ENCODE measurements at places on chromosomes 5 and 9.
A peak's percentile ranks its signal among the peaks of the same experiment; 100 is the strongest.

GRCh38 chr9:136668983-136669790 lies 6.5 kb downstream of the EGFL7 start:
- DNase-seq, result no peak

- peak; percentile 84 for DNase-seq
Observed at GRCh38 chr5:76402251-76402885, 717 bp upstream of the IQGAP2 start.

DNA sequence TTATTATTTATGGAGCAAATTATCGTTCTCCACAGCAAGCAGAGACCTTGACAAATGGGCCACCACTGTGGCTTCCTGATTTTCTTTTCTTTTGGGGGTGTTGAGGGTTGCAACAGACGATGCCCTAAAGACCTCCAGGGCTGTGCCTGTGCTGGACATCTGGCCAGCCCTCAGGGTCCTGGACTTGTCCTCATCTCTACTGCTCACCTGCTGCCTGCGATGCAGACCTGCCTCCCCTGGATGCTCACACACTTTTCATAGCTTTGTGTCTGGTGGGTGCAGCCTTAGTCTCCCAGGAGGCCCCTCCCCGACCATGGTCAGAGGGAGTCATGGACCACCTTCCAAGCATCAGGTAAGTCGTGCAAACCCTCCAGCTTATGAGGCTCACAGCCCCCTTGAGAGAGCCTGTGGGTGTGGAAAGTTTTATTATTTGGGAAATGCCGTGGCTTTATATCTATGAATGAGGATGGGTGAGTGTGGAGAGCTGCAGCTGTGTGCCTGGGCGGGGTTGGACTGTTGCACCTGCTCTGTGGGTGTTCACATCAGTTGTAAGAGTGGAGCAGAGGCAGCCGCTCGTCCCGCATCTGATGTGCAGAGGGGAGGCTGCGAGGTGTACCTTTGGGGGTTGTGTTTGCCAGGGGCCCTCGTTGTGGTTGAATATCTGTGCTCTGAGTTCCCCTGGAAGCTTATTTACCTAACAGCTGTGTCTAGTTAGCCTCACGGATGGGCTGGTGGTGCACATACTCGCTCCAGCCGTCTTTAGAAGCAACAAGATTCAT lies 126.3 kb upstream of the IRX4 start:
- no peak for DNase-seq

- no peak for DNase-seq
Observed at GRCh38 chr5:50710838-50711237, 44.4 kb downstream of the PARP8 start.

DNA sequence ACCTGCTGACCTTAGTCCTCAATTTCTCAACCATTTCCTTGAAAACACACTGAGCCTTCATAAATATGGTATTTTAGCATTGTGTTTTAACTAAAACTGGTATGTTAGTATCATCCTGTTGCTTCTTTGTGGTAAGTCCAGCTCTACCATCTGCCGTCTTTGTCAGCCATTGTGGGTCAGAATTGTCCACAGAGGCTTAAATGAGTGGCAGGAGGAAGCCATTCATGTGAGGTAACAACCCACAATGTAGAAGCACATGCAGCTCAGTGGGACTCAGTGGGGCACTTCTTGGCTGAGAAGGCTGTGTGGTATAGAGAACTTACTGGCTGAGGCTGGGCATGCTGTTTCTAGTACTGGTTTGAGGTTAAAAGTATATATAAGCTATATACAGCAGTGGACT lies 149.2 kb upstream of the NR3C1 start:
- DNase-seq, result no peak

- no peak for DNase-seq
Observed at GRCh38 chr9:35385042-35385441, 104.9 kb upstream of the RUSC2 start.

DNA sequence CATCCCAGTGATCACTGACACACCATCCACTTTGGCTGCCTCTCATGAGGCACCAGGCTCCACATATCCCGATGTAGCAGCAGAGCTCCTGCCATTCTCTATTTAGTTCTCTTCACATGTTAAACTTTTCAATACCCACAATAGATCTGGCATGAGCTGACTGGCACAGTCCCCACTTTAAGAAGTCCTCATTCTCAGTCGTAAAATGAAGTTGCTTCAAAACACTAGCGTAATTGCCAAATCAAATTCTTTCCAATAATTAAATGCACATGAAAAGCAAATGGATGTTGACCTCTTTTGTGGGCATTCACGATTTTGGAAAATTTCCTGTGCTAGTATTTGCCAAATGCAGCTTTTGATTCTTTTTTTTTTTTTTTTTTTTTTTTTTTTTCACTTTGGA lies 32.4 kb downstream of the HAPLN1 start:
- DNase-seq, result no peak

DNA sequence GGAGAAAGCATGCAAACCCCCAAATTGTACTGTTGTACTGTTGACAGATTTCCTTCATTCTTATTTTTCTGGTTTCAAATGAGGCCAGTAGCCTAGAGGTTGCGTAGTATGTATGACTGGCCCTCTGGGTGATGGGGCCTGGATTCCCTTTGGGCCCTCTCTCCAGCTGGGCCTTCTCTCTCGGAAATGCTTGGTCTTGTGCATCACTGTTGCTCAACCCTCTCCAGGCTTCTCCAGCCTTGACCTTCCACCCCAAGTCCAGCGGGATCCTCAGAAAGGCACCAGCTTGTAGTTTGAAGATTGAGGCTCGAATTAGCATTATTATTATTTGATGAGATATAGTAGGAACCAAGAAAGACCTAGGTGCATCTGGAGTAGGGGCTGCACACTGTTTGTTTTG lies 87.0 kb downstream of the ANGPTL2 start:
- no peak for DNase-seq

DNA sequence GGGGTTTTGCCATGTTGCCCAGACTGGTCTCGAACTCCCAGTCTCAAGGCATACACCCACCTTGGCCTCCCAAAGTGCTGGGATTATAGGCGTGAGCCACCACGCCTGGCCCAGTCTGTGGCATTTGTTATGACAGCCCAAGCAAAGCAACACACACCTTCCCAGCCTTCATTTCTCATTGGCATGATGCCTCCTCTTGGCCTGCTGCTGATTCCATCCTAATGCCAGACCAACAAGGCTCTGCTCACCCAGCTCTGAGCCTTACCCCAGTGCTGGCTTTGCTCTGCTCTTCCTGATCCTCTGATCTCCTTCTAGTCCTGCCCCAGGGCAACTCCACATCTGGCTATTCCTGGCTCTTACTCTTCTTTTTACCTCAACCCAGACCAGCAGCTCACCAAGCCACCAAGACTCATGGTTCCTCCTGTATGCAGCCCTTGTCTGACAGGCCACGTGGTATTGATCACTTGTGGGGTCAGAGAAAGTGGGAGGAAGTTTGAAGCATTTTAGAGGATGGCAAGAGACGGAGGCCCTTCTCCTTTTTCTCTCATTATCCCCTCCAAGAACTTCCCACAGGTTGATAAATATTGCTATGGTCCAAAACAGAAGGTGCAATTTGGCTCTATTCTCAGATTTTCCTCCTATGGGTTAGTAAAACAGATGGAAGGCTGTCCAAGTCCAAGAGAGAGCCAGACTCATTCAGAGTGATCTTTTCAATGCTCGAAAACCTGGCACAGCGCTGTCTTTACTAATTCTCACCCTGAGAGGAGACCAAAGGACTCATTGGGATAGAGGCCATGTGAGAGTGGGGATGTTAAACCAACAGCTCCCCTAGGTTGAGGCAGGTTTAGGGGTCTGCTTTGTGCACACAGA lies 958 bp downstream of the CD180 start:
- DNase-seq, result no peak

GRCh38 chr5:73378070-73378469 lies 70.5 kb downstream of the FOXD1 start:
- no peak for DNase-seq

DNA sequence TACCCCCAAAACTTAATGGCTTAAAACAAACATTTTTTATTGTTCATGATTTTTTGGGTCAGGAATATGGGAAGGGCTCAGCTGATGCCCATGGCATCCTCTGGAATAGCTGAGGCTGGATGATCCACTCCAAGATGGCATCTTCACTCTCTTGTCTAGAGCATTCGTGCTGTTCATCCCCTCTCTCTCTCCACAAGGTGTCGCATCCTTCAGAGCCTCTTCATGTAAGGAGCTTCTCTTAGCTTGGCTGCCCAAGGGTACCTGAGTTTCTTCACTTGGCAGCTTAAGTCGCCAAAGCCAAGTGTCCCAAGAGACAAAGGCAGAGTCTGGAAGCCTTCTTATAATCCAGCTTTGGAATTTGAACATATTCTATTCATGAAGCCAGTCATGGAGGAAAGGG lies 294.7 kb downstream of the CHSY3 start:
- no peak for DNase-seq

DNA sequence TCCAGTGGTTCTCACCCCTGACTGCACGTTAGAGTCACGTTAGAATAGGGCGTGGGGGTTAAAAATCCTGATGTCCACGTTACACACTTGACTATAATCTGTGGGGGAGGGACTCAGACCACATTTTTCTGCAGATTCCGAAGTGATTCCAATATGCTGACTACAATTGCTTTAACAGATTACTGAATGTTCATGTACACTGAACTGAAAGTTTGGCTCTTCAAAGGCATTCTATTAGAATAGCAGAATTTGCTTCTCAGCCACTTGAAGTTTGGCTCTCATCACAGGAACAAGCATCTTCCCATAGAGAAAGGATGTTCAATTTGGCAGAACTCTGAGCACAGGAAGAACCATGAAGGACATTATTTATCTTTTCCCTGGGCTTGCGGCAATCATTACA lies 84.5 kb downstream of the HAPLN1 start:
- no peak for DNase-seq

DNA sequence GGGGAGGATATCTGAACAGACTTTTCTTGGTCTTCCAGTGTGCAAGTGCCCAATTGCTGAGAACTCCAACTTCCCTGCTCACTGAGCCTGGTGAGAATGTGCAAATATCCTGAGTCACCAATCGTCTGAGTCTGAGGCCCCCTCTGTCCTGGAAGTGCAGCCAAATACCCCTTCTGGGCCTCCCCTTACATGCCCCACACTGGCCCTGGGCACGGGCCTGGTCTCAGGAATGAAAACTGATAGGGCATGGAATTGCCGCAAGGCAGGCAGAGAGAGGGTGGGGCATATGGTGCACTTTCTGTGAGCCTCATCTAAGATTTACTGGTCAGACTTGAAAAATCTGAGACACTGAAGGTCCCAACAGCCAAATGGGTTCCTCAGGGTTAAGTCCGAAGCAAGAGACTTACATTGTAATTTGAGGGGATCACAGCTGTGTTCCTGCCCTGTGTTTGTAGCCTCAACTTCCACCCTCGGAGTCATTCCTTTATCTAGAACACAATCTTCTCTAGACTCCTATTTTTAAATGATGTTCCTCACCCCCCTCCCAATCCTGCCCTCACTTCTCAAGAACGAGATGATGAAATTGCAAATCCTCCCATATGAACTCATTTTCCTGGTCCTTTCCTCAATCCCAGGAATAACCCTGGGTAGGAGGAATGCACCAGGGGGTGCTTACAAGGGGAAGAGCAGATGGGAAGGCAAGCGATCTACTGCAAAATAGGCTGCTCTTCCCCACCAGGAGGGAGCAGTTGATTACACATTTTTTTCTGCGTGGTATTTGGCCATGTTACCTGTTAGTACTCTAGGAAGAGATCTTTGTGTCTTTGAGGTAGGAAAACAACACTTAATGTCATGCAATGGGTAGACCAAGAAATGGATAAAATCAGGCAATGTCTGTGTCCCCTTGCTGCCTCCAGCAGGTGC lies 34.6 kb upstream of the ARHGAP26 start:
- no peak for DNase-seq

GRCh38 chr9:83313781-83314180 lies 224.4 kb downstream of the FRMD3 start:
- no peak for DNase-seq

DNA sequence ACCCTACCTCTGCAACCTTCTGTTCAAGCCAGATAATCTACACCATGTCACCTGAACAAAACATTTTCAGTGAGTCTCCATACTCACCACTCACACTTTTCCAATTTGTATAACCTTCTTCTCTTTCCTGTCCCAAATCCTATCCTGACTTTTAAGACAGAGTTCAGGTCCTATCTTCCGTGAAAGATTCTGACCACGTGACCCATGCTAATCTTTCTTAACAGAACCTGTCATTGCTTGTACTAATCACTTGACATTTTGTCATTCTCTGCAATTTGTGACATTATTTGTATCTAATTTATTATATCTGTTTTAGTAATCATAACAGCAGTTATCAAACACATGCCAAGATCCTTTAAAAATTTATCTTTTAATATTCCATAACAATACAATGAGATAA lies 132.5 kb upstream of the PRLR start:
- no peak for DNase-seq

DNA sequence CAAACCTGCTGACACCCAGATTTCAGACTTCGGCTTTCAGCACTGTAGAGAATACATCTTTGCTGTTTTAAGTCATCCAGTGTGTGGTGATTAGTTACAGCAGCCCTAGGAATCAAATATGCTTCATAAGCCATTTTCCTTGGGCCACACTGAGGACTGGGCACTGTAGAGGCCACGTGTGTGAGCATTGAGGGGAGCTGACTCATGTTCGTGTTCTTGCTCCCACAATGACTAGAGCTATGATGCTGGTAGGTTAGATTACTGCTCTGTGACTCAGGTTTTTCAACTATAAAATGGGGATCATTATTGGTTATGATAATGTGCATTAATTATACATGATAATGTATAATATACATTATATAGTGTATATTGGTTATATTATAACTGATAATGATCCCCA lies 96.5 kb upstream of the PALM2AKAP2 start:
- no peak for DNase-seq

DNA sequence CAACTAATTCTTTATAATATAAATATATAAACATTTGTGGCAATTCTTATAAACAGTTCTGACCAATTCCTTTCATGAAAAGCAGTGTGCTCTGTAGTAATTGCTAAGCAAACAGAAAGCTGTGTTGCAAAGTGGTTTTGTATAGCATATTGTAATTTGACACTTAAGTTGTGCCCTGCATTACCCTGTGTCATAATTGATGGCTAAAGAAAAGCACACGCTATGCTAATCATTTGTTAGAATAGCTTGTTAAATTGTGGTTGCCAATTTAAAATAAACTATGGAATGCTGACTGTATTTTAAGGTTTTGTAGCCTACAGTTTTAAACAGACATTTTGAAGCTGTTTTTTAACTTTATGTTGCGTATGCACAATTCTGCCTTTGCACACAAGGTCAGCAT lies 140.0 kb downstream of the PBX3 start:
- DNase-seq, result no peak

GRCh38 chr5:68332080-68332451 lies 116.5 kb downstream of the PIK3R1 start:
- DNase-seq, result no peak

GRCh38 chr5:139038613-139039305 lies 159.4 kb downstream of the SIL1 start:
- DNase-seq, result no peak

DNA sequence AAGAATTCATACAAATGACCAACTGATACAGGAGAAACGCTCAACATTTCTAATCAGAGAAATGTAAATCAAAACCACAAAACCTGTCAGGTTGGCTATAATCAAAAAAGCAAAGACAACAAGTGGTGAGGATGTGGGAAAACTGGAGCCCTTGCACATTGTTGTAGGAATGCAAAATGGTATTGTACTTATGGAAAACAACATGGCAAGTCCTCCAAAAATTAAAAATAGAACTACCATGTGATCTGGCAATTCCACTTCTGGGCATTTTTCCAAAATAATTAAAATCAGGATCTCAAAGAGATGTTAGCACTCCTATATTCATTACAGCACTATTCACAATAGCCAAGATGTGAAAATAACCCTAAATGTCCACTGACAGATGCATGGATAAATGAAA lies 76.1 kb downstream of the FNIP1 start:
- DNase-seq, result no peak
